ENCODE measurements at places on chromosomes 11 and 22.

DNA sequence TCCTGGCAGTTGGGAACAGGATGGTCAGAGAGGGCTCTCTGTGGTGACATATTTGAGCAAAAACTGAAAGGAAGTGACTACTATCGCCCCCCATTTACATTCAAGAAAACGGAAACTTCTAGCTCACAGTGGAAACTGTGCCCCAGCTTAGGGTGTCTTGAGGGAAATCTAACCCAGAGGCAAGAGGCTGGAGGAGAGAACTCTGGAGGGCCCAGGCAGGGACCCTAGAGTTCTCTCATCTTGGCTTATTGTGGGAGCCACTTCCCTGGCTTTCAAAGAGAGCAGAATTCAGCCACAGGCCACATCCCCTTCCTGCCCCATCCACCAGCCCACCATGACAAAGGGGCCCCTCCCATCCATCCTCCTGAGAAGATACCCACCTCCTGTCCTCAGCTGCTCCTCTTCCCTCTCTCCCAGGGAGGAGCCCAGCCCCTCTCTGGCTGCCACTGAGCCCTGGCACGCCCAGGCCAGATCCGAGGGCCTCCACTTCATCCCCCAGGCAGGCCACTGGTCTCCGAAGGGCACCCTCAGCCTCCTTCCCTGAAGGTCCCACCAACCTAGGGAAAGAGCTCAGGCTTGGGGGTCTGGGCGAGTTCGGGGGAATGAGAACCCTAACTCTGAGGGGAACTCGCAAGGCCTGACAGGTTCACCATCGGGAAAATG lies 1.6 kb upstream of the TMPRSS13 start:
- no peak for DNase-seq

GRCh38 chr22:48757985-48758561 lies 1069.6 kb downstream of the BRD1 start:
- peak; percentile 1 for DNase-seq

DNA sequence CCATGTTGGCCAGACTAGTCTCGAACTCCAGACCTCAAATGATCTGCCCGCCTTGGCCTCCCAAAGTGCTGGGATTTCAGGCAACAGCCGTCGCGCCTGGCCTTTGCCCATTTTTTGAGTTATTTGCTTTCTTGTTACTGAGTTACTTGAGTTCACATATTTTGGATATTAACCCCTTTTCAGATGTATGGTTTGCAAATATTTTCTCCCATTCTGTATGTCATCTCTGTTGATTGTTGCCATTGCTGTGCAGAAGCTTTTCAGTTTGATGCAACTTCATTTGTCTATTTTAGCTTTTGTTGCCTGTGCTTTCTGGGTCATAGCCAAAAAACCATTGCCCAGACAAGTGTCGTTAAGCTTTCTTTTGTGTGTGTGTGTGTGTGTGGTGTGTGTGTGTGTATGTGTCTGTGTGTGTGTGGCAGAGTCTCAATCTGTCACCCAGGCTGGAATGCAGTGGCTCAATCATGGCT lies 6.8 kb downstream of the TSGA10IP start:
- DNase-seq, result no peak

GRCh38 chr22:29054251-29054767 lies 7.3 kb downstream of the C22orf31 start:
- no peak for DNase-seq

GRCh38 chr22:39430576-39431150 lies 26.1 kb upstream of the MGAT3 start:
- no peak for DNase-seq

DNA sequence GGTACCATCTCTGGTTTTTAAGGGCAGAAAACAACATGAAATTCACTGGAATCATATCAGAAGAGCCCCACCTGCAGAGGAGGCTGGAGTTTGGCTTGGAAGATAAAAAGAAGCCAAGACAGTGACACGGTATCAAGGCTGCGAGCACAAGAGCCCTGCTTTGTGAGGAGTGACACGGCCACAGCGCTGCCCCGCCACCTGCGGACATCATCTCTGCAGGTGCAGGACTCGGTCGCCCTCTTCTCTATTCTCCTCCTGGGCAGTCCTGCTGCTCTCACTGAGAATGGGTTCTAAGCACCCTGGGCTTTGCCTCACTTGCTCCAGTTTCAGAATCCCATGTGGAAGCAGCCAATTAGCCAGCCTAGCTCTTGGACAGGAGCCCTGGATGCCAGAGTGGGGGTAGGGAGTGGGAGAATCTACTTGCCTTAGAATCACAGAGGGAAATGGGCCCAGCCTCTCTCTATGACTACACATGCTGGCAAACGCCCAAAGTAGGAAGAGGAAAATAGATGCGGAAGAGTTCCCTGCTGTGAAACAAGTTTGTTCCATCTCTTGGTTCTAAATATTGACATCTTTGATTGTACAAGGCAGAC lies 17.1 kb downstream of the APOL4 start:
- no peak for DNase-seq

- DNase-seq, result no peak
Observed at GRCh38 chr22:22554587-22555284, 4.3 kb downstream of the PRAME start.
